Activated CD8-positive, alpha-beta memory T cell treated with anti-CD3 and anti-CD28 coated beads for 1 hour (primary cell): ENCODE measurements at places on chromosomes 13 and 19.

- DNase-seq, result no peak
Observed at GRCh38 chr13:107573184-107573583, 642.2 kb downstream of the LIG4 start.

- DNase-seq, result no peak
Observed at GRCh38 chr13:101811284-101811839, 358.9 kb downstream of the ITGBL1 start.

DNA sequence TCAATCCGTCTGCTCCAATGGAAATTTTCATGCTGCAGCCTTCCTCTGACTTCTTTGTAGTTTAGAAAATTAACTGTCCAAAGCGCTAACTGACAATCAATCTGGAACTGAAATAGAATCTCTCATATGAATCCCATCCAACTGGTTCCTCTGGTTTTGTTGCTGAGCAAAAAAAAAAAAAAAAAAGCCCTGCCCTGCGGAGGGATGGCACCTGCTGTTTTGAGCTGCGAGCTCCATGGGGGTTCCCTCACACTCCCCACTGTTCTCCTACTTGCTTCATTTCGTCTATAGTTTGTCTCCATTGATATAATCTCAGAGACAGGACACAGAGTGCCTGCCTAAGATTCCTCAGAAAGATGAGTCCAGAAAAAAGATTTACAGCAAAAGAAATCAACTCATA lies 33.4 kb downstream of the FAAP24 start:
- DNase-seq, result no peak

DNA sequence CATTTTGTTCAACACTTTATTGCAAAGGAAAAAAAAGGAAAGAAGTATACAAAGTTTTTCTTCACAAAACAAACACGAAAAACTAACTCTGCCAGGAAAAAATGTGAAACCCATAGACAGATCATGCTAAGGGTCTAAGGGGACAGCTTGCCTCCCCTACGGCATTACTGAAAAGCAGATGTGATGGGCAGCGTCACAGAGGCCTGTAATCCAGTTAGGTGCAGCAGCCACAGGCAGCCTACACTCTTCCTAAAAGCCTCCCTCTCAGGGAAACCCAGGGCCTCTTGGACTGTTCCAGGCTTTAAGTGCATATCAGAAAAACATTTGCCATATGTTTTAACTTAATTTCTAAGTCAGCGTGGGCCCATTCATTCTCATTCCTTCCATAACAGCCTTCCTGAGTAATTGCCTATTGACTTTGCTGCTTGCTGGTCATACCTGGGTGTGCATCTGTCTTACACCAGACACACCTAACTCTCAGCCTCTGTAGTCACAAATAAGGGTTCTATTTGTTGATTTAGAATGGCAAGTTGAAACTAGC lies 135.7 kb upstream of the SERP2 start:
- DNase-seq, result no peak

GRCh38 chr19:13796301-13797057 lies 1.2 kb downstream of the ZSWIM4 start:
- DNase-seq, result no peak

DNA sequence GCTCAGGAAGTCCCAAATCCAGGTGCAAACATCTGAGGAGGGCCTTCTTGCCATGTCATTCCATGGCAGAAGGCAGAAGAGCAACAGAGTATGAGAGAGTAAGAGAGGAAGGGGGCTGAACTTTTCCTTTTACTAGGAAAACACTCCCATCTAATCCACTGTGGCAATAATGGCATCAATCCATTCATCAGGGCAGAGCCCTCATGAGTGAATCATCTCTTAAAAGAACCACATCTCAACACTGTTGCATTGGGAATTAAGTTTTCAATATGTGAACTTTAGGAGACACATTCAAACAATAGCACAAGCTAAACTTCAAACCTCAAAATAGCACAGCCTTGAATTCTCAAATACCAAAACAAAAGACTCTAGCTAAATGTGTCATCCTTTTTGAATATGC lies 264.5 kb downstream of the KCTD12 start:
- no peak for DNase-seq

DNA sequence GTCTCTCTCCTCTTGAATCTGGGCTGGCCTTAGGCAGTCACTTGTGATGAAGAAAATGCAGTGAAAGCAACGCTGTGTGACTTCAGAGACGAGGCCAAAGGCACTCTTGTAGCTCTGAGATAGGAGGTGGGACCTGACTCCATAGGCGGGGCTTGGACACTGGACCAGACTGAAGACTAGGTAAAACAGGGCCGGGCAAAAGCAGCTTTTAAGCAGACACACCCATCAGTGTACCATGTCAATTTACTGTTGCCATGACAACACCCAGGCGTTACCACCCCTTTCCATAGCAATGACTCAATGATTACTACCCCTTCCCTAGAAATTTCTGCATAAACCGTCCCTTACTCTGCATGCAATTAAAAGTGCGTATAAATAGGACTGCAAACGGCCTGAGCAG lies 6.6 kb upstream of the EID2 start:
- DNase-seq, result no peak

DNA sequence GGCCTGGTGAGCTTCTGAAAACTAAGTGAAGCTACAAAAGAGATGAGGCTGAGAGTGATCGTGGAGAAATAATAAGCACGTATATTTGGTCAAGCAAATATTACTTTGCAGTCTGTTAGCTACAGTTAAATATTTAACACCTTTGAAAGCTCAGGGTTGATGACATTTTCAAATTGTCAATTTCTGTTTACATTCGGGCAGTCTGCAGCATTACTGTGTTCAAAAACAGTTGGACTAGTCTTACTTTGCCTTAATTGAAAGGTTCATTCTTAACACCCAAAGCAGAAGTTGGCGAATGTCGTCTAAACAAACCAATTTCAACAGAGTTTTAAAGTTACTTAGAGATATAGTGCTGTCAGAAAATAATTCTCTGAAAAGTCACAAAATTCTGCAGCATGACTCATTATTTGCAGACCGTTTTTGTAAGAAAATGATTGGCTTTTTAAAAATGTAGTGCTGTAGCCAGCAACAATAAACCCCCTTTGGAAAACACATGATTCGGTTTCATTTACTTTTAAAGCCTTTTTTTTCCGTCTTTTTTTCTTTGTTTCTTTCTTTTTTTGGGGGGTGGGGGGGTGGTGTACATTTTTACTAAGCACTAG lies 549.0 kb downstream of the GPC6 start:
- no peak for DNase-seq

DNA sequence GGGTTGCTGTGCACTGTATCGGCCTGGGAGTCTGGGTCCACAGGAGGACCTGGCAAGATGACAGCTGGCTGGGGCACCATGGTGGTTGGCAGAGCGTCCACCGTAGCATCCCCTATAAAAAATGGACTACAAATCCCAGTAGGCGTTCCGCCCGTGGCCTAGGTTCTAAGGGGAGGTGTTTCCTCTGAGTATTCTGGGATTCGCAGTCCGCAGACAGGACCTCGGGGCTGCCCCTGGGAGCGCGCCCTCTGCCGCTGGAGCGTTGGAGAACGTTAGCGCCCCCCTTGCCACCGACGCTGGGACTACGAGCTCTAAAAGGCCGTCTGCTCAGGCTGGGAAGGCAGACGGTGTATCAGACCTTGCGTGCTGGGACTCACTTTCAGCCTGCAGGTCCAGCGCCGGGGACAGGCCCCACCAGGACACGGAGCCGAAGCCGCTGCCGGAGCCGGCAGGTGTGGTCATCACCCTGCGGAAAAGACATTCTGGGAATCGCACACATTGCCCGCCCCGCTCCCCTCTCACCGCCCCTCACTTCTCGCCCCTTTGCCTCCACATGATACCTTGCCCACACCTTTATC lies 372 bp downstream of the DNAAF3 start:
- DNase-seq, result no peak

- peak; percentile 63 for DNase-seq
Observed at GRCh38 chr19:41548954-41549688, 26.8 kb upstream of the CEACAM21 start.

- no peak for DNase-seq
Observed at GRCh38 chr13:114058051-114058867, 74.2 kb downstream of the RASA3 start.

- DNase-seq, result no peak
Observed at GRCh38 chr19:16067205-16067938, 8.9 kb upstream of the TPM4 start.

DNA sequence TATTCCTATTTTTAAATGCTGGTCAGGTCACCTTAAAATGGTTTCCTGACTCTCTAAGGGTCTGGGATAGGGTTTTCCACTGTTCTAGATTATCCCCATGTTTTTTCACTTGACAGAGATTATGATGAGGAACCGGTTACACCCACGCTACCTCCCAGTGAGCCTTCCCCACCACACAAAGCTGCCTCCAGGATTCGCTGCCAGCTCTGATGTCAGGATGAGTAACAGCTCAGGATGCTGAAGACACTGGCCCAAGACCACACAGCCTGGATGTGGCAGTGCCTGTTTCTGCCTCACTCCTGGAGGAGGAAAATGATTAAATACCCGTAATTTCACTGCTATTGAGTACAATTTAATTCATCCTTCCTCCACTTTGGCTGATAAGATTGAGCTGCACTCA lies 22.9 kb downstream of the ZNF114 start:
- no peak for DNase-seq

DNA sequence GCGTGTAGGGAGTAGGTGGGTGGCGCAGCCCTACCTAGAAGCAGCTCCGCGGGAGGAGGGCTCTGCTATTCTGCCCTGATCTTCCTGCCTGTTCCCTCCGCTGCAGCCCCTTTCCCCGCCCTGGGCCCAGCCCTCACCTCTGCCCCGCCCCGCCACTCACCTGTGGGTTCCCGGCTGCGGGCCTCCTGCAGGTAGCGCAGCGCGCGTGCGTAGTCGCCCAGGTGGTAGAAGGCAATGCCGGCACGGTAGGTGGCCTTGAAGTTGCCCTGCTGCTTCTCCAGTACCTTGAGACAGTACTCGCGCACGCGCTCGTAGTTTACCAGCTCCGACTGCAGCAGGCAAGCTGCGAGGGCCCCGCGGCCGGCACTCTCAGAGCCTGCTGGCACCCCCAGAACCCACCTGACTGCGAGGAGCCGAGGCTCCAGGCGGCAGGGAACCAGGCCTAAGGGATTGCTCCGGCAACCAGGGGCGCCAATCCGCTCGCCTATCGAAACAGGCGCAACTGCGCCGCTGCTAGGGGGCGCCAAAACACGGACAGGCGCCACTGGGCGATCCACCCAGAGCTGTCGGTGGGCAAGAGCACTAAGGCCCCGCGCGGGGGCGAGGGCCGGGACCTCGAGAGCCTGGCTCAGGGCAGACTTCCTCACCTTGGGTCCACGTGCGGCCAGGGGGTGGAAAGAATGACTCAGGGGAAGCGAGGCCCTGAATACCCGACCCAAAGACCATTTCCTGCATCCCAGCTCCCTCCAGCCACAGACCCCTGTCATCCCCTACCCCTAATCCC lies 965 bp downstream of the TTC9B start:
- DNase-seq, result no peak

DNA sequence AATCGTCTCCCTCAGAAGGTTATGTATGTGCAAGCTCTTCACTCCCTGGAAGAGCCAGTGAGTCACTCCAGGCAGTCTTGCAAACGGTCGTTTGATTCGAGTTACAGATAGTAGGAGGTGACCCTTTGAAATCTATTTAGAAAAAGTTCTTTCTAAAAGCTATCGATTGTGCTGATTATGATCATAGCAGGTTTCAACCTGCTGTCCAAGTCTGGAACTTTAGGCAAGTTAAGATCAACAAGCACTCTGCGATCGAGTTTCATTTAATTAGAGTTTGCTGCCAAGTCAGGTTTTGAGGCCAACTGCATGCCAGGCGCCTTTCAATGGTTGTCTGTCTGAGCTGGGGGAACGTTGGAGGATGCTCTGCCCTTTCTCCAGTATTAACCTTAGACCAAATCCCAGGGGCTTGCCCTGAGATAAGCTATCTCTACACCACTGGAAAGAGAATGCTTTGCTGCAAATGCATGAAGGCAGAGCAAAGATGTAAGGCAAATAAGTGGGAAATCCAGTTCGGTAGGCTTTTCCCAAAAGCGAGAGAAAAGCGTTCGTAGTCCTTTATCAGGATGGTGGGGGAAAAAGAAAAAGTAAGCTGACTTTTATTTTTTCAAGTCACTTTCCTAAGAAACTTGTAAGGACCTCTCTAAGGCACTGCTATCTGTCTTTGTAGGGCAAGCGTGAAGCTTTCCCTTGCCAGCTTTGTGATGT lies 287.5 kb downstream of the ATP8A2 start:
- DNase-seq, result no peak

DNA sequence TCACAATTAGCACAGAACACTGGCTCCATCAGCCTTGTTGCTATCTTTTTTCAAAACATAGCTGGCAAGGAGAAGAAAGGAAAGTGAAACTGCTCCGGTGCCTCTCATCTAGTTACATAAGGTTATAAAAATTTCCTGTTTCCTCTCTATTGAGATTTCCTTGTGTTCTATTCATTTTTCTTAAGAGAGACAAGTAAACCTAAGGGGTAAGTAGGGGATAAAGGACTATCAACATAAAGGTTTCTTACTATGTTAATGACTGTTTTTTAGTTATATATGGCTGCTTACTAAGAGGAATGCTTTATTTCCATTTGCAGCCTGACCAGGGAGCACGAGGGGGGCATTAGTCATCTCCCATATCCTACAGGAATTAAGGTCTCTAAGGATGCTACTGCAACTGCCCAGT lies 73.2 kb upstream of the MLNR start:
- DNase-seq, result no peak

- DNase-seq, result no peak
Observed at GRCh38 chr19:33395561-33396550, 22.3 kb downstream of the CEBPG start.

GRCh38 chr13:21882766-21883165 lies 211.9 kb downstream of the FGF9 start:
- no peak for DNase-seq
